ENCODE measurements at places on chromosomes 4 and X.

- no peak for DNase-seq
Measured at GRCh38 chrX:131703646-131704045, 159.8 kb downstream of the OR13H1 start.

- no peak for DNase-seq
Measured at GRCh38 chr4:42399393-42399792, 2.1 kb downstream of the SHISA3 start.

DNA sequence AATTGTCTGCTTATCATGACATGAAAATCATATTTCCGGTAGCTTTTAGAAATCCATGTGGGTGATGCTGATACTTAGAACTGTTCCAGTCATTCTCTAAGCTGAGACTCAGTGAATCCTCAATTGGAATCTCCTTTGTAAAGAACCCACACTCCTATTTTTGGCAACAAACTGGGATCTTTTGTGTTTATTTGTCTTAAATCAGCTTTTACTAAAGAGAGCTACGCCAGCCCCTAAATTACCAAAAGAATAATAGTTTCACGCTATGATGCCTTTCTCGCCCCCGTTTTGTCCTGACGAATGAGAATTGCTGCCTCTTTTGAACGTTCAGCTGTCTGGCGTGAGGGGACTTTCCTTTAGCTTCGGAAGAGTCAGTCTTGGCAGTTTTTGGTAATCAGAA lies 195.9 kb downstream of the SHOX start:
- no peak for DNase-seq

- DNase-seq: peak; percentile 87
Measured at GRCh38 chr4:168569066-168569930, 72.4 kb downstream of the PALLD start.

- DNase-seq: no peak
Measured at GRCh38 chr4:115437739-115438138, 324.3 kb upstream of the NDST4 start.

GRCh38 chr4:116233971-116234370 lies 851.4 kb downstream of the TRAM1L1 start:
- DNase-seq: no peak

DNA sequence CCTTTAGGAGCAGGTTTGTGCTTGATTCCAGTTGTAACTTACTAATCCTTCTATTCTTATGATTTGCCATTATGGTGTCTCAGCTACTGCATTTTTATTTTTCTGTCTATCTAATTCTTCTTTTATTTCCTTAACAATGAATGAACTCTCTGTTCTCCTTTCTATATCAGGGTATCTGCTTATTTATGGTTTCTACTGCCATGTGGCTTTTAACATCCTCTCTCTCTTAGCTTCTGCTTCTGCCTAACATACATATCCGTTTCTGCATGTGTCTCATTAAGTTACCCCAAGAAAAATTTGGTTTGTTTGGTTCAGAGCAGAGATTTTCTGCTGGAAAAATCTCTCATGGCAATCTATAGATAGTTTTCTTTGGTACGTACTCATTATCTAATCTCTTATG lies 614.4 kb downstream of the RPA4 start:
- no peak for DNase-seq

- no peak for DNase-seq
Measured at GRCh38 chr4:39905656-39906055, 72.1 kb downstream of the PDS5A start.

DNA sequence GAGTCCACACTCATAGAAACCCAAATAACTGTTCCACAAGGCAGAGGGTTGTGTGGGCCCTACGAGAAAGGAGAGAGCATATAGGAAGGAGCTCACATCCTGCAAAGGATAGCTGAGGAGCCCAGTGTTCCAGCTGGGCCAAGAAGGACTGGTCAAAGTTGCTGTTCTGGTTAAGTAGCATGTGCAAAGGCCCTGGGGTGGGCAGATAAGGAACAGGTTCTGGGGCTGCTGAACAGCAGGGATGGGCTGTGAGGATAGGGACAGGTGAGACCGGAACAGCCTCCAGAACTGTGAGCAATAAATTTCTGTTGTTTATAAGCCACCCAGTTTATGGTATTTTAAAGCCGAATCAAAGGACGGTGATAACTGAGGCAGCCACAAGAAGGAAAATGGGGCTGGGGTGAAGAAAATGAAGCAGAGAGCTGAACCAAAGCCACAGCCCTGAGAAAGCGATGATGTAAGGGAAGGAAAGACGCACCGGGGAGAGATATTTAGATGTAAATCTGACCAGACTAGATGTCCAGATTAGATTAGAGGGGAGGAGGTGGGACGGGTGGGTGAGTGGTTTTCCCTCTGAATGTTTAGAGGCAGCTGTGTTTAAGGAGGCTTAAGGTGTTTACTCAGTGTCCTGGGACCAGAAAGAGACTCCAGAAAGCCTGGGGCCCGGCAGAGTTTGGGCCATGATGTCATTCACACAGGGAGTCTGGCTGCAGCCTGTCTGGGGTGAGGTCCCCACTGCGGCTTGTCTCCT lies 180.8 kb upstream of the BCOR start:
- no peak for DNase-seq

DNA sequence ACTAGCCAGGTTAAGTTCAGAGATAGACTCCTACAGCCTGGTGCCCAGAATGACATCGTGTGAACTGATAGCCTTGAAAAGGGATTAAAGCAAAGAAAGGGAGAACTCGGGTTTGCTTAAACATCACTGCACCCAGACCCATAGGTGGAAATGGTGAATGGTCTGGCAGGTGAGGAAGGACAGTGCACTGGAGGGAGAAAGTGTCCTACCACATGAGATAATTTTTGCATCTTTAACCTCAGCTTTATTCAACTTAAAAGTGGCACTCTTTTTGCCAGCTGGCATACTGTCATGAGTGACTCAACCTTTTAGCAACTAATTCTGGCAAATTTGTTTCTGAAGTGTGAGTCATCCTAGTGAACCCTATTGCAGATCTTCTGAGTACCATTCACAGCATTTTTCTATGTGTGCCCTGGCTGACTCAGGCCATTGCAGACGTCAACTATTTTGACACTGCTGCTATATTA lies 53.0 kb upstream of the DAPP1 start:
- peak; percentile 89 for DNase-seq

Data from NCI-H446 treated with DMSO at 0.1 percent for 48 hours (cell line).